Hematopoietic multipotent progenitor cell treated with erythropoietin and hydrocortisone succinate and interleukin-3 and kit ligand, for 17 days (in vitro differentiated cells): ENCODE measurements at places on chromosomes 5 and 9.

GRCh38 chr9:121349009-121349408, 21.0 kb downstream of the STOM start:
- DNase-seq, result peak; percentile 75

DNA sequence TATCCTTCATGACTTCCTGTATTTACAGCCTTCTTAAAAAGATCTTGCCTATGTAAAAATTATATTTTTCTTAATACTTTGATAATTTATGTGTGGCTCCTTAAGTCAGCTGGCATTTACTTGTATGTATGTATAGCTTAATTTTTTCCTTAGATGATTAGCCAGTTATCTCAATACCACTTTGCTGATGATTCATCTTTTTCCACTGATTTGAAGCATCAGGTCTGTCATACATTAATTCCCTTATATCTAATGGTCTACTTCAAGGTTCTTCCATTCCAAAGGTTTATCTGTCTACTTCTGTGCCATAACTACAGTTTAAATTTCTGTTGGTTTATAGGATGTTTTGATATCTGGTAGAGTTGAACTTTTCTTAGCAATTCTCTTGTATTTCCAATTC, 44.9 kb upstream of the MTMR12 start:
- DNase-seq, result no peak

DNA sequence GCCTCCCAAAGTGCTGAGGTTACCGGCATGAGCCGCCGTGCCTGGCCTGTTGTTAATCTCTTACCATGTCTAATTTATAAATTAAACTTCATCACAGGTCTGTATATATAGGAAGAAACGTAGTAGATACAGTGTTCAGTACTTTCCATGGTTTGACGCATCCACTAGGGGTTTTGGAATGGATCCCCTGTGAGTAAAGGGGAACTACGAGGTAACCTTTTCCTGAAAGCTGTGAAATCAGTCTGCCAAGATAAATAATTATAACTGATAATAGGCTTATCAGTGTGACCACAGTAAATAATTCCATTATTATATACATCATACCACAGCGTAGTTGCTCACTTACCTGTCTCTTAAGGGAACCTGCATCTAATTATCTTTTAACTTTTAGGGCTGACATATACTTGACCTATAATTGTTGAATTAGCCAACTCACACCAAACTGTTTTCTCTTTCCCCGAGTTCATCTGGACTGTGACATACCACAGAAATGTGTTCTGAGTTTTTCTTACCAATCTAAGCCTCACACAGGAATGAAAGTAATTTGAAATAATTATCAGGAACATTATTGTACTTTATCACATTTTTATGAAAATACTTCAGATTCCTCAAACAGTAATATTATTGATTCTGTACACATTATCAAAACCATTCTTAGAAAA, 42.9 kb downstream of the DAPK1 start:
- DNase-seq, result no peak

DNA sequence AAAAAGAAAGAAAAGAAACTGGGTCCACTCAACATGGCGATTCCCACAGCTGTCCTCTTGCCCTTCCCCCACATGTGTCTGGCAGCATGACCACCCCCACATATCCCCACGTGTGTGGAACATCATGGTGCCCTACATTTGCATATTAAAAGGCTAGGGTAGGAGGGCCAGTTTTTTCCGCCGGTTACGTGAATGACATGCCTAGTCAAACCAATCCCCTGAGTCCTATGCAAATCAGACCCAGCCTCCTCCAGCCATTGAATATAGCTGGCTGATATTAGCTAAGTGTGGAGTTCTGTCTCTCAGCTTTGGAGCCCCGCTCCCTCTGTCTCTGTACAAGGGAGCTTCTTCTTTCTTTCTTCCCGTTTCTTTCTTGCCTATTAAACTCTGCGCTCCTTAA, 33.0 kb upstream of the CCDC112 start:
- no peak for DNase-seq

DNA sequence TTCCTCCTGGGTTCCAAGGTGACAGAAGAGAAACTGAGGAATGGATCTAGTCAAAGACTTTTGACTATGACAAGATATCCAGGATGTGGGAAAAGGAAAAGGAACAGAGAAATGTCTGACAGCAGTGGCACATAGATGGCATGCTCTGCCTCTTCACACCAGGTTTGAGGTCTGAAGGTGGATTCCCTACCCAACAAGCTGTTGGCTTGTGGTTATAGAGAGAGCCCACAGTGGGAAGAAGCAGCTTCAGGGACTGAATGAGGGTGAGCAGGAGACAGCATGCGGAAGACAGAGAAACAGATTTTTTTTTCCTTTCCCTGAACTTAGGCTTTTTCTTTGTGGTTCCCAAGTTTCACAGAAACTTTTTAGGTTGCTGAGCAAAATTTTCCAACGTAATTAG, 20.6 kb downstream of the IFNW1 start:
- no peak for DNase-seq

DNA sequence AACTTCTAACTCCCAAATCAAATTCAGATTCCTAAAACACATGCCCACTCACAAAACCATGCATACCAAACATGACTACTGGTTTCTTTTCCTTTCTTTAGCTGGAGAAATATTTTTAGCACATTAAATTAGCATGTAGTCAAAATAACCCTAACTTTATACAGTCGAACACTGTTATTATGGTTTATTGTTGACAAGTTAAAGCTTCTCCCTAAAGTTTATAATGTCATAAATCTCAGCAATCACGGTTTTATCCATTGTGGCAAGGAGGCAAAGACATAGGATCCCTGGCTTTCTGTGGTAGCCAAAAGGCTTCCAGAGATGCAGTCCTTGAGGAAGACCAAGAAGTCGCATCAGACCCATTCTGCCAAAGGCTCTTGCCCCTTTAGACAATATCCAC, 27.5 kb downstream of the ARL15 start:
- DNase-seq, result no peak
